ENCODE measurements at places on chromosomes 4 and X.

DNA sequence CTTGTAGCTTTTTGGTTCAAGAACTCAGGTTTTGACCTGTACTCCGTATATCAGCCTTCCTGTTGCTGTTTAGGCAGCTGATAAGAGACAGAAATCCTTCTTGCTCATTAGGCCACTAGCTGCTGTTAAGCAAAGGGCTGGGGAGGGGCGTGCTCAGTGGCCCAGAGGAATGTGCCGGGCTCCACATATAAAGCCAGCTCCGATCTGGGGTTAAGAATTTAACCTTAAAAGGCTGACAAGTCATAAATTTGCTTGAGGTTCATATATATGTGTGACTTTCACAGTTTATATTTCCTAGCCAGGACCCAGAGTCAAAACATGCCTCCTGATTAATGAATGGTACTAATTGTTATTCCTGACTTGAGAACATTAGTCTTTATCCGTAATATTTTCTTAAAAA, 15.3 kb downstream of the GPC3 start:
- no peak for DNase-seq

- no peak for DNase-seq
These were observed 770.1 kb upstream of the GALNTL6 start for GRCh38 chr4:171042989-171043524.

DNA sequence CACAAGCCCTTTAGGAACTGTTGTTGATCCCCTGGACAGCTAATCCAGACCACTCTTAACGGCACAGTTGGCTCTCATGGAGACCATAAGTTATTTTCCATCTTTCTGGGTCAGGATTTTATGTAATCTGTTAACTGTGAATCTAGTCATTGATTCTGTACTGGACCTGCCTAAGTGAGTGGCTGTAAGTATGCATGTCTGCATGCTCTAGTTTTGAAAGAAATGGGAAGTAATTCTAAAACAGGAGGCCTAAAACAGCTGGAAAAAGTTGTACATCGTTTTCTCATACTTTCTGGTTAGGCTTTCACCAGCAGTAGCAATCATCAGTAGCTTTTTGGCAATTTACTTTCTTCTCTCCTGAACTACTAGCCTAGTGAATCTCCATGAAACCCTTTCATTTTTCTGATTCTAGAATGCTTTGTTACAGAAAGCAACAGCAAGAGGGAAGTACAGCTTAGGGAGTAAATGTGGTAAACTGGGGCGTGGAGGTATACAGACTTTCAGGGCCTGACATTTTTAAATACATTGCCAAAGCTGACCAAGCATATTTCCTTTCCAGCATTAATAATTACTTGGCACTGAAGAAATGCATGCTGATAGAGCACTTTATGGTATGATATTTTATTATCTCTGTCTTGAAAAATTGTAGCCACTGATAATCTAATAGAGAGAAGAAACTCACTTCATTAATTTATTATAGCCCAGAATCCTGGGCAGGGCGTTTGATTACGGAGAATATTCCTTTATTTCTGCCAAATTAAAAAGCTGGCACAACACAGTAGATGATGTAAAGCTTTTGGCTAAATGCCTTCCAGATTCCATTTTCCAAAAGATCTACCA, 202.7 kb downstream of the BANK1 start:
- DNase-seq: no peak

- DNase-seq: peak; percentile 4
These were observed 18.5 kb upstream of the KDR start for GRCh38 chr4:55143858-55144257.

GRCh38 chr4:158050942-158051341, 121.9 kb downstream of the GASK1B start:
- DNase-seq: no peak

- DNase-seq: no peak
These were observed 288.0 kb upstream of the PPP1R2C start for GRCh38 chrX:43065978-43066377.

GRCh38 chr4:169492436-169493163, 119.8 kb downstream of the NEK1 start:
- peak; percentile 42 for DNase-seq

DNA sequence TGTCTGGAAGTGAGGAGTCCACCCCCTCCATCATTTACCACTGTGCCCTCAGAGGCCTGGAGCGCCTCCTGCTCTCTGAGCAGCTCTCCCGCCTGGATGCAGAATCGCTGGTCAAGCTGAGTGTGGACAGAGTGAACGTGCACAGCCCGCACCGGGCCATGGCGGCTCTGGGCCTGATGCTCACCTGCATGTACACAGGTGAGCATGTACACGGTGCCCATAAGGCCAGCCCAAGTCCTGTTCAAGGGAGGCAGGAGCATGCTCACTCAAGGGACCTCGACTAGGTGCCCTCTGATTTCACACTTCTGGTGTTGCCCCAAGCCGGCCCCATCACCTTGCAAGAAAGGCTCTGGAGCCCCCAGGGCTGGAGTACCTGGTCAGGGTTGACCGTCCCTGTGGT, 13.4 kb upstream of the MSANTD1 start:
- DNase-seq: no peak

DNA sequence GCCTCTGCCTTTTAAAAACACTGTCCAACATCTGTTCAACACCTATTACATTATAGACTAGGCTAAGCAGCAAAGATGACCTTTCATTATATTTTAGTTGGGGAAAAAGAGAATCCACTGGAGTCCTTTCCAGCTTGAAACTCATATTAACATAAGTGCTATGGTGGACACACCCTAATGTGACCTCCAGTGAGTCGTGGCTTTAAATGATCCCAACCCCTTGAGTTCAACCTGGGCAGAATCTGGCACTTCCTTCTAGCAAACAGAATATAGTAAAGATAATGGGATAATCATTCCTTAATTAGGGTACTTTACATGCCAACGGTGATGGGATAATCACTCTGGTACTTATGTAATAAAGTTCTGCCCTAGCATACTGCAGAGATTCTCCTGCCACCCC, 162.6 kb downstream of the MAB21L2 start:
- DNase-seq: peak; percentile 55

DNA sequence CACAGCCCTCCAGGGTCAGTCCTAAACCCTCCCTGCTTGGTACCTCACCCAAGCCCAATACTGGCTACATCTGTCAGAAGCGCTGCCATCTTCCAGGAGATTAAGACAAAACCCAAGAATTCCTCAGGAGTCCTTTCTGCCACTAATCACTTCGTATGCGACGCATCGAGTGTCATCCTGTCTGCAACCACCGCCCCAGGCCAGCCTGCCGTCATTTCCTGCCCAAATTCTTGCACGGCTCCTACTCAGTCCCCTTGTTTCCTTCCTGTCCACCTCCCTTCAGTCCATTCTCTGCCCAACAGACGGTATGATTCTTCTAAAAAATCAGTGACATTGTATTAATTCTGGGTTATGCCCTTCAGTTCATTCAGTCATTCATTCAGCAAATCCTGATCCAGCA, 113.6 kb downstream of the NFKB1 start:
- DNase-seq: no peak

- DNase-seq: peak; percentile 0
These were observed 44.5 kb downstream of the SHROOM4 start for GRCh38 chrX:50769389-50770063.

DNA sequence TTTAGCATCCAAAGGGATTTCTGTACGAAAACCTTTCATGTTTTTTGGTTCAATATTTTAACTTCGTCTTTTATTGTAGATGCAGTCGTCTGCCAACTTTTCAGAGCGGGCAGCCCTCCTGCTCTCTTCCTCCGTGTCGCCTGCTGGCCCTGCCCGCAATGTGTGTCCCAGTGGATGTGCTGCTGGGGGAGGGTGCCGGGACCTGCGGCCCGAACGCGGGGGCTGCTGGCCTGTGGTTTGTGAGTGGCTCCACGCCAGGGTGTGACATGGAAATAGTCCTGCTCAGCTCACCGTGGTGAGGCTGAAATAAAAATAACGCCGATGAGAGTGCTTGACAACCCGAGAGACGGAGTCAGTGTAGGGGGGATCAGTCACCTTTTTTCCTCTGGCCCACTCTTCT, 59.7 kb upstream of the GRPEL1 start:
- no peak for DNase-seq

GRCh38 chrX:27976284-27976683, 5.0 kb downstream of the DCAF8L1 start:
- DNase-seq: peak; percentile 22
